ENCODE measurements at places on chromosomes 7 and 10. TPM values are rescaled to one million over a fixed set of nuclear protein-coding genes. Genes with fewer than 3 reads are reported as not detected.

DNA sequence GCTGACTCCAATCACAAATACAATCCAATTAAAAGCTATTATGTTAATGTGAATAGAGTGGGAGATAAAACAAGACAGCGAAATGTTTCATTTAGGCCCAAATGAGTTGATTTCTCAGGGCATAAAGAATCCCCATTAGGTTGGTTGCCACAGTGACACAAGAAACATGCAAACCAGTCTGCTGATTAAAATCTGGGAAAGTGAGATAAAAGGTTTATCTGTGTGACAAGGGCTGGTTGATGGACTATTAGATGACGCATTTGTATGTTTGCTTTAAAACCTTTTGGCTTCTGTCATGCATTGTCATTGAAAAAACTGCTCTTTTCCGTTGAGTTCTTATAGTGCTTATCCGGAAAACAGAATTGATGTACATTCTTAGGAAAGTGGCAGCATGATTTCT, 658.2 kb downstream of the GATA3 start:
- no peaks in the 10 kb centered on the region for H3K27me3 ChIP-seq
- H3K27ac ChIP-seq: no peak overlapping the region
- H3K36me3 ChIP-seq: no peaks in the 10 kb centered on the region

DNA sequence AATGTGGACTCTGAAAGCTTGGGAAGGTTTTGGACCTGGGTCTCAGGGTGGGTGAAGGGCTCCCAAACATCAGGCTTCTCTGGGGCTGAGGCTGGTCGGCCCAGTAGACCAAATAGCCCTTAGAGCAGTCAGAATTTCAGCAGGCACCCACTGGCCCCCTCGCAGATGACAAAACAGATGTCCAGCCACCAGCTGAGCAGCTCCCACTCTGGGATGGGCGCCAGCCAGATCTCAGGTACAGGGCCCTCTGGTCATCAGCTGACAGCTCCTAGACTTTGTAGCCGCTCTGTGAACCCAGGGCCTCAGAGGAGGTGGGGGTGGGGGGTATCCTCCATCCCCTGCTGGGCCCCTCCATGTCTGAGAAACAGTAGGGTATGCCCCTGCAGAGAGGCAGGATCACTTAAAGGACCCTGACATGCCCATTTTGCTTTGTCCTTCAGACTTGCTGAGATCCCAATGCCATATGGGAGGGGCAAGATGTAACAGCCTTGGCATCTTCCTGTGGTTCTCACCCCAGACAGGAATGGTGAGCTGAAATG, 26.5 kb downstream of the HSPA12A start:
- H3K27ac ChIP-seq: no peak overlapping the region
- H3K27me3 ChIP-seq: no peaks in the 10 kb centered on the region
- peaks cover 40% of the 10 kb centered on the region for H3K4me1 ChIP-seq
- no peak for DNase-seq

- H3K27ac ChIP-seq: no peak overlapping the region
- H3K36me3 ChIP-seq: no peaks in the 10 kb centered on the region
- no peak for DNase-seq
- H3K27me3 ChIP-seq: no peaks in the 10 kb centered on the region
- H3K4me3 ChIP-seq: no peak overlapping the region
Observed at GRCh38 chr10:77744245-77744644, 106.6 kb upstream of the KCNMA1 start.

DNA sequence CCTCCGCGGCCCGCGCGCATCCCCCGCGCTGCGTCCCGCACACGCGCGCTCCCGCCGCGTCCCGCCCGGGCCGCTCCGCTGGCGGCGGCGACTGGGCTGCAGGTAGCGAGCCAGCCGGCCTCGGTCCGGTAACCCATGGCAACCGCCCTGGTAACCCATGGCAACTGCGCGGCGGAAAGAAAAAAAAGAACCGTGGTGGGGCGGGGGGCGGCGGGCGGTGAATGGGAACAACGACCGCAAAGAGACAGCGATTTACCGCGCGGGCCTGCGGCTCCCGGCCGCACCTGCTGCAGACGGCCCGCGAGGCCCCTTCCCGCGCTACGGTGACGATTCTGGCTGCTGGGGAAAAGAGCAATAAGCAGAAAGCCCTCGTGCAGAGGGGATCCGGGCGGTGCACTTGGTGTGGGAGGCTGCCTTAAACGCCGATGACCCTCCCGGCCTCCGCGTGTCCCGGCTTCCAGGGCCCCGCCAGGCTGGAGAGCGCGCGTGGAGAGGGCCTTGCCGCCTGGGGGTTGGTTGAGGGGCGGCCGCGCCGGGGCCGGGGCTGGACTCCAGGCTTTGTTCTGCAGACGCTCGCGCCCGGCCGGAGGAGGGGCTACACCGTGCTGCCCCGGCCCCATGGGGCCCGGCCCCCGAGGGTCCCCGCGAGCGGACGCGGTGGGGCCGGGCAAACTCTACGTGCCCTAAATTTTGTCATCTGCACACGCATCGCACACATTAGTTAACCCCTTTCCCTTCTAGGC, 84.7 kb downstream of the SNX10 start:
- peaks cover 41% of the 10 kb centered on the region for H3K27me3 ChIP-seq
- H3K4me3 ChIP-seq: peak overlapping the region; percentile 47
- peak overlapping the region; percentile 22 for H3K27ac ChIP-seq
- no peaks in the 10 kb centered on the region for H3K36me3 ChIP-seq

- no peak overlapping the region for H3K27ac ChIP-seq
- peaks cover 41% of the 10 kb centered on the region for H3K36me3 ChIP-seq
- DNase-seq: no peak
- no peaks in the 10 kb centered on the region for H3K27me3 ChIP-seq
- no peak overlapping the region for H3K4me3 ChIP-seq
Observed at GRCh38 chr7:105638334-105638733, 57.0 kb upstream of the EFCAB10 start.

DNA sequence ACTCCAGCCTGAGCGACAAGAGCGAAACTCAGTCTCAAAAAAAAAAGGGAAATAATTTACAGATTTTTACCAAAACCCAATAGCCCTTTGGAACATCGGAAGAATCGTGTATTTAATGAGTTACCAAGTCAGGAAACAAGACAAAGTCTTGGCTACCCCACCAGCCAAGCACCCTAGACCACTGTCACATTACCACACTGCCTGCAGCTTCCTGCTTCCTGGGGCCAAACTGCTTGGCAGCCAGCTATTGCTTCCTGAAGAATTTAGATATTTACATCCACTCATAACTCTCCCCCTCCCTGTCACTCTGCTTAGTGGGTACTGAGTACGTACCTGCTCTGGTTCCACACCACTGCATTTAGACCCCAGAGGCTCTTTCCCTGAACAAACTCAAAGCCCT, 14.1 kb upstream of the TNPO3 start:
- no peaks in the 10 kb centered on the region for H3K4me1 ChIP-seq
- H3K27ac ChIP-seq: no peak overlapping the region
- no peak overlapping the region for H3K4me3 ChIP-seq

DNA sequence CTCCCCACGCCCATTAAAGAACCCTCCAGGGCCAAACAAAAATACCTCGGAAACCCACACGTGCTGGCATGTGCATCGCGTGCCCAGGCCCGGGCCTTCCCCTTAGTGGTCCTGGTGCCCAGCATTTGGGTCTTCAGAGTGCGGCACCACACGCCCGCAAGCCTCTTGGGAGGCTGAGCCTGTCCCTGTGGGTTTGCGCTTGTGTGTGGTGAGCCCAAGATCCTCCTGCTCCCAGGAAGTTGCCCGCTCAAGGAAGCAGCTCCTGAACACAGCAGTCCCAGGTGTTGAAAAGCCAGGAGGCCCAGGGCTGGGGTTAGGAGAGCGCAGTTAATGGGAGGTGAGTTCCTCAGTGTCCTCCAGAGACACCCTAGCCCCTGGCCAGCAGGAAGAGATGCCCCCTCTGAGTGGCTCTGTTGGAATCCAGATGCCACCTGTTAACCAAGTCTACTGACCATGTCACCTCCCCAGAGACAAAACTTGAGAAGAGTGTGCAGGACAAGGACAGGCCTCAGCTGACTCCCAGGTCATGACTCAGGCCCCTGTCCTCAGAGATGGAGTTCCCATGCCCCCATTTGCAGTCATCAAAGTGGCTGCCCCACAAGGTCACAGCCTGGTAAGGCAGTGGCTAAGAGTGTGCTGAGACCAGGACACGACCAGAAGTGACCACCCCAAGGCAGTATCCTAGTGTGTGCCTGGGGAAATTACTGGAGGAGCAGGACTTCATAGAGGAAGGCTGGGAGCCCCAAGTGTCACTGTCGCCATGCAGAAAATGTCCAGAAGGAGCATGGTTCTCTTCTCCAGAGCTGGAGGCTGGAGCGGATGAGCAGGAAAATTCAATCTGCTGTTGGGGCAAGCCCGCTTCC, 5.2 kb downstream of the FZD9 start:
- DNase-seq: no peak
- peaks cover 53% of the 10 kb centered on the region for H3K36me3 ChIP-seq
- H3K4me3 ChIP-seq: no peak overlapping the region
- H3K27ac ChIP-seq: no peak overlapping the region

DNA sequence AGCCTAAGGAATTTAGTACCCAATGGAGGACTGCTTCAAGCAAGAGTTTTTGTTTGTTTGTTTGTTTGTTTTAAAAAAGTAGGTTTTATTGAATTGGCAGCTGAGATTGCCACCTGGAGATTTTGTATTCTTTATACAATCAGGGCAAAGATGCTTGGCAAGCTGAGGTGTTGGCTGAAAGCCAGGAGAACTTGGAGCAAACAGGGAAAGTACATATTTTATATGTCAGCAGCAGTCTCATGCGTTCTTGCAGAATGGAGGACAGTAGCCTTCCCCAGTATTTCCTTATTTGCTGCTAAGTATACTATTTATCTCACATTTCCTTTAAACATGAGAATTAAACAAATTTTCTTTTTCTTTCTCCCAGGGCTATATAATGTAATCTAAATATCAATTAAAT, 22.6 kb upstream of the ICA1 start:
- H3K4me1 ChIP-seq: no peaks in the 10 kb centered on the region
- no peaks in the 10 kb centered on the region for H3K27me3 ChIP-seq
- DNase-seq: no peak
- no peak overlapping the region for H3K4me3 ChIP-seq
- no peaks in the 10 kb centered on the region for H3K36me3 ChIP-seq

DNA sequence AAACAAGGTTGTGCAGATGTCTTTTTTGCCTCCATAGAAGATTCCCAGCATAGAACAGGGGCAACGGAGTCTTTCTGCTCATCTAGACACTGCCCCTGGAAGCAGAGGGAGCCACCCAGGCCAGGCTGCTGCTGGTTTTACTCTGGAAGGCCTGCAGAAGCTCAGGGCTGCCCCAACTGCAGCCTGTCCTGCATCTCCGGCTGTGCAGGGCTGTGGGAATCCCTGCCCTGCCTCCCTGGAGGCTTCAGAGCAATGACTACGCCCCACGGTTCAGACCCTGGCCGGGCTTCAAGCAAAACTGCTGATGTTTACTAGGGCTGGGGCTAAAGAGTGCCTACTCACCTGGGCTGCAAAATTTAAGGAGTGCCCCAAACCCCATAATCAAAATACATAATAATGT, 43.9 kb downstream of the GHRHR start:
- DNase-seq: no peak
- H3K36me3 ChIP-seq: no peaks in the 10 kb centered on the region
- H3K27ac ChIP-seq: no peak overlapping the region
- H3K4me1 ChIP-seq: no peaks in the 10 kb centered on the region
- H3K27me3 ChIP-seq: peaks cover 11% of the 10 kb centered on the region

Gene RAMP3
- 112 TPM for total RNA-seq

Measured in esophagus muscularis mucosa (tissue), 4 donors.